Progenitor cell of endocrine pancreas (in vitro differentiated cells): ENCODE measurements at places on chromosomes 4 and X. TPM values are rescaled to one million over a fixed set of nuclear protein-coding genes. Genes with fewer than 3 reads are reported as not detected.

- H3K27me3 ChIP-seq = peaks cover 4% of the 10 kb centered on the region
- H3K4me1 ChIP-seq = no peaks in the 10 kb centered on the region
- no peak overlapping the region for H3K4me3 ChIP-seq
- no peak for DNase-seq
- no peaks in the 10 kb centered on the region for H3K36me3 ChIP-seq
- H3K27ac ChIP-seq = no peak overlapping the region
Observed at GRCh38 chr4:8294775-8295174, 25.2 kb downstream of the HTRA3 start.

DNA sequence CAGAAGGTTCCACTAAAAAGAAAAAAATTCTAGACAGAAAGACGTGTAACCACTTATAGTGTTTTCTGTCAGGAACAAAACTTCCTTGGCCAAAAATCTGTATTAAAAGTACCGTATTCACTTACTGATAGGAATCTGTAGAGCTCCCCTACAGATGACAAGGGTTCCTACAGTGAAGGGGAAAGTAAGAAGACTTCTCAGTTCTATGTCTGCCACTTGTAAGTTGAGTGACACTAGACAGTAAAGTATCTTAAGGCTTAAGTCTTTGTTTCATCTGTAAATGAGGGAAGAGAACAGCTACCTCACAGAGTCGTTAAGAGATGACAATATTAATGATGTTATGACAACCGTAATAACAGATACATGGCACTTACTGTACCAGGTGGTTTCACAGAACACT lies 3.3 kb downstream of the COQ2 start:
- H3K27ac ChIP-seq = no peak overlapping the region
- H3K4me1 ChIP-seq = peaks cover 18% of the 10 kb centered on the region
- peaks cover 6% of the 10 kb centered on the region for H3K36me3 ChIP-seq
- no peak for DNase-seq
- H3K27me3 ChIP-seq = no peaks in the 10 kb centered on the region

DNA sequence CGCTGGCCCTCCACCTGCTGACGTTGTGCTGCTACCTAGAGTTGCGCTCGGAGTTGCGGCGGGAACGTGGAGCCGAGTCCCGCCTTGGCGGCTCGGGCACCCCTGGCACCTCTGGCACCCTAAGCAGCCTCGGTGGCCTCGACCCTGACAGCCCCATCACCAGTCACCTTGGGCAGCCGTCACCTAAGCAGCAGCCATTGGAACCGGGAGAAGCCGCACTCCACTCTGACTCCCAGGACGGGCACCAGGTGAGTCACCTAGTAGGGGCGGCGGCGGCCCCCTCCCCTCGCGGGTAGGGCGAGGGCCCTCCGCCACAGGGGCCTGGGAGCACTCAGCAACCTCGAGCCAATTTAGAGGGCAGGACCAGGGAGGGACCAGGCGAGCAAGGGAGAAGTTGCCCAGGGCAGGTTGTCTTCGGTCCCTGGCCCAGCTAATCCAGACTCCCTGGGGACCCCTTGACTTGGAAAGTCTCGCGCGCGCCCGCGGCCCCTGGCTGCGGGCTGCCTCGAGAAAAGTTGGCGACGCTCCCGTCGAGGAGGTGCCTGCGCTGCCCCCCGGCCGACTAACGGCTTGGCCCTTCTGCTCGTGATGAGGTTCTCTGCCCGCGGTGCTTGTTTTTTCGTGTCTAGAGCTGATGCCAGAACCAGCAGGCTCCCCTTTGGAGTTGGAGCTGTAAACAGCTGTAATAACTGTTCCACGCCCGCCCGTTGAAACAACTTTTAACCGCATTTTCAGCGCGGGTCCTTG lies 717 bp downstream of the EDA start:
- peak overlapping the region; percentile 79 for H3K4me3 ChIP-seq
- peaks cover 13% of the 10 kb centered on the region for H3K27me3 ChIP-seq
- H3K27ac ChIP-seq = peak overlapping the region; percentile 37
- peaks cover 4% of the 10 kb centered on the region for H3K4me1 ChIP-seq
- peak; percentile 9 for DNase-seq

DNA sequence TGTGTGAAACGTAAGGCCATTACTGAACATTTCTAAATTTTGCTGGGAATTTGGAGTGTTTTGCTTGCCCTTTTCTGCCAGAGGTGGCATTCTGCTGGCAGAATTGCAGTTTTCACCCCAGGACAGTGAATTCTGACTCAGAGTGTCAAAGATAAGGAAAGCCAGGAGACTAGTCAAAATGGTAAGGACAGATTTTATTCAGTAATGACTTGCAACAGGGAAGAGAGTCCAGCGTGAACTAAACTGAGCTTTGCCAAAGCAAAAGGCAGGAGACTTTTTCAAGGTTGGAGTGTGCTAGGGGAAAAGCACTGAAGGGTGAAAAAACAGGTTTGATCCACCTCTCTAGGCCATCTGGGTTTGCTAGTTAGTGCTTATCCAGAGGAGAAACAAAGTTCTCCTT lies 19.4 kb downstream of the MRFAP1 start:
- no peak overlapping the region for H3K4me3 ChIP-seq
- H3K27me3 ChIP-seq = peaks cover 28% of the 10 kb centered on the region
- H3K27ac ChIP-seq = no peak overlapping the region
- no peak for DNase-seq

Gene SORBS2
- total RNA-seq = 92.6 and 94.2 TPM in 2 replicates

Gene F9
- total RNA-seq = not detected in 2 replicates
